ENCODE measurements at places on chromosomes 3 and 15. TPM values are rescaled to one million over a fixed set of nuclear protein-coding genes. Genes with fewer than 3 reads are reported as not detected.

Gene LINGO1
- total RNA-seq: not detected

Gene CCR3
- not detected for total RNA-seq

Gene GPR171
- not detected for total RNA-seq

Gene ARHGEF3
- 7.7 TPM for total RNA-seq

GRCh38 chr3:132645058-132645457 is 14.6 kb downstream of the ACAD11 start:
- H3K27ac ChIP-seq: no peak overlapping the region
- no peaks in the 10 kb centered on the region for H3K36me3 ChIP-seq
- H3K4me3 ChIP-seq: no peak overlapping the region
- no peaks in the 10 kb centered on the region for H3K27me3 ChIP-seq
- peaks cover 6% of the 10 kb centered on the region for H3K4me1 ChIP-seq
- no peak for DNase-seq

DNA sequence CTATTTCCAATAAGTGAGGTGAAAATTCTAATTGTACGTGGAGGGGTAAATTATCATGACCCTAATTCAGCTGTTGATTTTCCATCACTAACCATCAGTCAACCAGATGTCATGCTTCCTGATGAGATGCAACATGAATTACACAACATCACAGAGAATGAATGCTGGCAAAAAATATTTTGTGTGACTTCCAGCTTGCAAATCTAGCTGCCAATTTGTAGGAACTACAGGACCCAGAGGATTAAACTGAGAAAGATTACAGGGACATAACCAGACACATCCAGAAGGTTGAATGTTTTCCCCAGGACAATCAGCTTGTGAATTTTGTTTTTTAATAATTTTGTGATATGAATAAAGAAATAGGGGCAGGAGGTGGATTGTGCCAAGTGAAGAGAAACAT is 349.0 kb upstream of the ATP10A start:
- no peak overlapping the region for H3K27ac ChIP-seq
- no peaks in the 10 kb centered on the region for H3K36me3 ChIP-seq
- no peaks in the 10 kb centered on the region for H3K4me1 ChIP-seq
- H3K4me3 ChIP-seq: no peak overlapping the region
- DNase-seq: no peak

DNA sequence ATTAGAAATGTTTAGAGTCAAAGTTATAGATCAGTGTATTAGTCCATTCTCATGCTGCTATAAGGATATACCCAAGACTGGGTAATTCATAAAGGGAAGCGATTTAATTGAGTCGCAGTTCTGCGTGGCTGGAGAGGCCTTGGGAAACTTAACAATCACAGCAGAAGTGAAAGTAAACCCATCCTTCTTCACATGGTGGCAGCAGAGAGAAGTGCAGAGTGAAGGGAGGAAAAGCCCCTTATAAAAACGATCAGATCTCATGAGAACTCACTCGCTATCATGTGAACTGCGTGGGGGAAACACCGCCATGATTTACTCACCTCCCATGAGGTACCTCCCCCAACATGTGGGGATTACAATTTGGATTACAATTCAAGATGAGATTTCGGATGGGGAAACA is 871.5 kb downstream of the DIPK2A start:
- no peak overlapping the region for H3K4me3 ChIP-seq
- H3K27ac ChIP-seq: no peak overlapping the region
- no peaks in the 10 kb centered on the region for H3K36me3 ChIP-seq
- no peaks in the 10 kb centered on the region for H3K4me1 ChIP-seq
- no peak for DNase-seq
- H3K27me3 ChIP-seq: no peaks in the 10 kb centered on the region

GRCh38 chr3:29065211-29065785 is 215.6 kb upstream of the RBMS3 start:
- H3K4me1 ChIP-seq: no peaks in the 10 kb centered on the region
- no peak overlapping the region for H3K27ac ChIP-seq
- no peaks in the 10 kb centered on the region for H3K36me3 ChIP-seq
- no peak overlapping the region for H3K4me3 ChIP-seq
- H3K27me3 ChIP-seq: no peaks in the 10 kb centered on the region
- no peak for DNase-seq

DNA sequence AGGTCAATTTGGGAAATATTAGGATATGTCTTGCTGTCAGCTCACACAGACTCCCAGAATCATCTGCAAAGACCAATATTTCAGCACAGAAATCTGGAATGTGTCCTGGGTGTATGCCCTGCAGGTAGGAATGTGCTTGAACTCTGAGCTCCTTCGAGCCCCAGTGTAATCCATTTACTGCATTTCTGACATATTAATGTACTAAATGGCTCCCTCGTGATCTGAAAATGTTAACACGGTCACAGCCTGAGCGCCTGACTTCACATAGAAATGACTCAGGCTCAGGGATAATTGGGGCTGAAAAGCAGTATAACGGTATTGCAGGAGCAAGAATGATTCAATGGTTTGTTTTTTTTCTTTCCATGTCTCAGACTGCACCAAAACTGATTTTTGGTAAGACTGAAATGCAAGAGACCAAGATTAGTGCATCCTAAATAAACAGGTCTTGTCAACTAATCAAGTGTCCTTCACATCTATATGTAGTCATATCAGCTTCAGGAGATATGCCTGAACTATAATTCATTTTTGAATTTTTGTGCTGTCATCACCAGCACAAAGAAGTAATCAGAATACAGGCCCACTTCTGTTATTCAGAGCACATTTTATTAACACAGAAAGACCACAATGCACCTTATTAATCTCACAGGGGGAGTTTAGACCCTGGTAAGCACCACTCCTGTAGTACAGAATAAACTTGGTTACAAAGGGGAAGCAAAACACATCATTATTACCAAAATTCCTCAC is 49.8 kb downstream of the DCLK3 start:
- no peak overlapping the region for H3K27ac ChIP-seq
- no peaks in the 10 kb centered on the region for H3K27me3 ChIP-seq
- DNase-seq: no peak
- H3K4me3 ChIP-seq: no peak overlapping the region

- H3K4me3 ChIP-seq: no peak overlapping the region
- DNase-seq: no peak
- no peaks in the 10 kb centered on the region for H3K4me1 ChIP-seq
- no peaks in the 10 kb centered on the region for H3K27me3 ChIP-seq
- no peak overlapping the region for H3K27ac ChIP-seq
These were observed 24.2 kb downstream of the PXYLP1 start for GRCh38 chr3:141255846-141256261.

DNA sequence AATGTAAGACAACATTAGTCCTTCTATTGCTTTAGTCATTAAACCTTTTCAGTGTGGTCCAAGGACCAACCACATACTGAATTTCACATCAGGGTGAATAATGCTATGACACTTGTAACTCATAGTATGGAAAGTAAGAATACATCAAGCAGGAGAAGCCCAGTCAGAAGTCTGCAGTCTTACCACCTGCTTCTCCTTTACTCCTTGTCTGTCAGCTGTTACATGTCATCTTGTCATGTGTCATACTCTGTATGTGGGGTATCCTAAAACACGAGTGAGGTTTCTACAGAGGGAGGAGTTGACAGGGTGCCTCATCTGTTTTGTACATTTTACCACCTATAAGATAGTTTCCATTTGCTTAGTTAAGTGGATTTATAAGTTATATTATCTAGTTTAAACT is 32.8 kb upstream of the EID1 start:
- no peaks in the 10 kb centered on the region for H3K27me3 ChIP-seq
- no peaks in the 10 kb centered on the region for H3K36me3 ChIP-seq
- no peak overlapping the region for H3K4me3 ChIP-seq
- H3K4me1 ChIP-seq: no peaks in the 10 kb centered on the region
- no peak overlapping the region for H3K27ac ChIP-seq

- peaks cover 42% of the 10 kb centered on the region for H3K36me3 ChIP-seq
- no peak overlapping the region for H3K4me3 ChIP-seq
- no peak overlapping the region for H3K27ac ChIP-seq
- no peaks in the 10 kb centered on the region for H3K4me1 ChIP-seq
- no peak for DNase-seq
These were observed 59.5 kb downstream of the ABCC5 start for GRCh38 chr3:183958226-183958625.

GRCh38 chr3:71554649-71555048 is 28.9 kb downstream of the FOXP1 start:
- peaks cover 78% of the 10 kb centered on the region for H3K4me1 ChIP-seq
- DNase-seq: no peak
- peak overlapping the region; percentile 14 for H3K4me3 ChIP-seq
- H3K27me3 ChIP-seq: no peaks in the 10 kb centered on the region
- H3K36me3 ChIP-seq: peaks cover 40% of the 10 kb centered on the region

Measured in Karpas-422 (cell line).